ENCODE measurements at places on chromosomes 16 and 17.

- no peak for DNase-seq
These were observed 609.4 kb upstream of the SOX9 start for GRCh38 chr17:71511266-71511995.

DNA sequence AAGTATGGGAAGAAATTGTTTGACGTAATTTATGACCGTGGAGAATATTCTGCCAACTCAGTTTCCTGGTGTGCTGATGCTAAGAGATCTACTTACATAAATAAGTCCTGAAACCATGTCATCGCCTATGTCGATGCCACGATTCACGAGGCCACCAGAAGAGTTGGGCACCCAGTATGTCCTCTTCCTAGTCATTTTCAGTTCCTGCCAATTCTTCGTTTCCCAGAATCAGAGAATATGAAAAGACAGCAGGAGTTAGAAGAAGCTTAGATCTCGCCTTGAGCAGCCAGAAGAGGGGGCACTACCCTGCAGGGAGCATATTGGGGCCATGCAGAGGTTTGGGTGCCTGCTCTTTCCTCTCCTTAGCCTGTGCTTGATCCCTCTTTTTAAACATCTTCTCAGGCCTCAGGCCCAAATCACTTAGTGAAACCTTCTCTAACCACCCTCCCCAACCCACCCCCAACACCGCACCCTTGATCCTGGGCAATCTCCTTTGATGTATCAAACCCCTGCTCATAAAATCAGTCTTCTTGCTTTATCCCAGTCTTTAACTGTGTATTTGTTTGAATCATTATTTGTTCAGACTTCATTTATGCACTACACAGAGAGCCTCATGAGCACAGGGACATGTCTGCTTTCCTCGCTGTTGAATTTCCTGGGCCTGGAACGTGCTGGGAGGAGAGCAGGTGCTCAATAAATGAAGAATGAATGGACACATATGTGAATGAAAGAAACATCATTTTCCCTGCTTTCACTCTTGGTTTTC lies 12.2 kb upstream of the LONP2 start:
- DNase-seq = no peak

DNA sequence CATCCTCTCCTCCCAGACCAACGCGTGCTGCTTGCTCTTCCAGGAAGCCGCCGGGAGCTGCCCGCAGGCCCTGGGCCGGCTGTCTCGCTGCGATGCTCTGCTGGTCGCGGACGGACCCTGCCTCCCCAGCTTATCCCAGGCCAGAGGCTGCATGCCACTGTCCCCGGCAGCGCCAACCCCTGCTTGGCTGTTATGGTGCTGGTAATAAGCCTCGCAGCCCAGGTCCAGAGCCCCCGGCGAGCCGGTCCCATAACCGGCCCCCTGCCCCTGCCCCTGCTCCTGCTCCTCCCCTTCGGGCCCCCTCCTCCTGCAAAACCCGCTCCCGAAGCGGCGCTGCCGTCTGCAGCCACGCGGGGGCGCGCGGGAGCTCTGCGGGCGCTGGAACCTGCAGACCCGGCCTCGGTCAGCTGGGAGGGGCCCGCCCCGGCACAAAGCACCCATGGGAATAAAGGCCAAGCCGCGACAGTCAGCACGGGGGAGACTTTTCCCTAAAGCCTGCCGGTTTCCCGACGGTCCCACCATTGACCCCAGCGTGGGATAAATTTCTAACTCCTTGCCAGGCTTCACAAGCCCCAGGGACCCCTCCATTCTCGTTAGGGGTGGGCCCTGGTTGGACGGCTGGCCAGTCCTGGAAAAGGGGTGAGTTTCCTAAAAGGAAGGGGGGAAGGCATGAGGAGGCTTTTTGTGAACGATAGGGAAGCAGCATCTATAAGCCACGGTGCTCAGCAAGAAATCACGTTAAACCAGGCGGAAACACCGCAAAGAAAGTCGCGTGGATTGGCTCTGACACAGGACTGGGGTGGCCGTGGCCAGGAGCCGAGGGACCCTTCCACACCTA lies 11.2 kb downstream of the ENPP7 start:
- peak; percentile 54 for DNase-seq

DNA sequence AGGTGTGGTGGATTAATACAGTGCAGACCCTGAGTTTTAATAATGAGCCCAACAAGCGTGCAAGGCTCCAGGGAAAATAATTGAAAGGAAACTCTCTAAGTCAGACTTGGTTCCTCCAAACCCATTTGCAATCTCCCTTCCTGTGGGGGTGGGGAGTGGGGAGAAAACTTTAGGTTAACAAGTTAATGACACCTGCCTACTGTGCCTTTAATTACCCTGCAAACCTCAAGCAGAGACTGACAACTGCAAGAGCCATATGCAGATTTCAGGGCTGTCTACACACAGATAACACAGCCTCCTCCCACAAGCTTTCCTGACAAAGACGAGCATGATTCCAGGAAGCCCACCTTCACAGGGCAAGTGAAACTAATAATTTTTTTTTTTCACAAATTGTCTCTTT lies 359.3 kb downstream of the HS3ST4 start:
- DNase-seq = no peak

DNA sequence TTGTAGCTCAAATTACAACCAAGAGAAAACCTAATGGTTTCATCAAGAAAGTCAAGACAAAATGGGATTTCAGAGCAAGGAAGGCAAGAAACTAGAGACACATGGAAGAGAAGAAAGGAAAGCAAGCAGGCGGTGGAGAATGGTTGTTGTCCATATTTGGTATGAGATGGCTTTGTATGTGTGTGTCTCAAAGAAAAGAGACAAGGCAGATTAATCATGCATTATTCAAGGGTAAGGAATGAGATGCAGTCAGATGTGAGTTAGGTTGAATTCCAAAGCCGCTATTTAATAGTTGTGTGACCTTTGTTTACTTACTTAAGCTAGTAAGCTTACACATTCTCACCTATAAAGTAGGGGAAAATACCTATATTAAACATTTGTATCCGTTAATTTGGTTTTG lies 1029.6 kb downstream of the CDH11 start:
- no peak for DNase-seq

DNA sequence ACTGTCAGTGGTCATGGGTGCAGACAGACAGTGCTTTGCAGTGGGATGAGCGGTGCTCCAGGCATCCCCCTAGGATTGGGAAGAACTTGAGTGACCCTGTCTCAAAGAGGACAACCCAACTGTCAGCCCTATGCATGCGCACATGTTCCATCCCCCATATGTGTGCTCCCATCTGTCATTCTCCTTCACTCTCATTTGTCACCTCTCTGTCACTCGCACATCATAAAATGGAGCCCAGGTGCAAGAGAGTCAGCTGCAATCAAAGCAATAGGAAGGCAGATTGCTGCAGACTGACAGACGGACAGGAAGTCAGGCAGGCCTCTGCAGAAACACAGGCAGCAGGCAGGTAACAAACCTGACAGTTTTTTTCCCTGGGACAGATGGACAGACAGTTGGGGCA lies 101.8 kb upstream of the CCL1 start:
- DNase-seq = no peak

GRCh38 chr17:80990921-80991644 lies 558 bp upstream of the CHMP6 start:
- DNase-seq = no peak

DNA sequence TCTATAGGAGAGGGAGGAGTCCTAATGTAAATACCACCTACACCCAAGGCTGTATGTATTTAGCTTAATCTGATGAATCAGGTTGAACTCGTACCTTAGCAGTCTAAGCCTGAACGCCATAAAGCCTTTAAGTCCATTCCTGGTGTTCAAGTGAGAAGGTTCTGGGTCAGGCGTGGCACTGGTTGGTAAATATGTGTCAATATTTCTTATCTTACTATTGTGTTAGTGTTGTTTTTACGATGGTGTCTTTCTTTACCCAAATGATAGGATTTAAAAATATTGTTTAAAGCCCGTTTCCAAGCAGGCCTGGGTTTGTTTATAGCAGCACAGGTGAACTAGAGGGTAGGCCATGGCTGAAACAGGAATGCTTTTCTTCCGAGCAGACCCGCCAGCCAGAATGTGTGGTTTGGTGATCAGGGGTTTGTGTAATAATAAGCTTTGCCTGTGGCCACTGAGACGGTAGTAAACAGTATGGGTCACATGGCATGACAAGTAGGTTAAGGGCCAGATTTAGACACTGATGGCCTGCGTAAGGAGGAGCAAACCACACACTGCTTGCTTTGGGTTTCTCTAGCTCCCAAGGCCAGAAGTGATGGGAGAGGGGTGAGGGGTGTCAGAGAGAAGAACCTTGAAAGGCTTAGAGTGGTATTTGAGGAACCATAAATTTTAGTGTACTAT lies 3.3 kb downstream of the TMEM94 start:
- DNase-seq = no peak

GRCh38 chr16:30901201-30902028 lies 5.0 kb downstream of the CTF1 start:
- DNase-seq = no peak

DNA sequence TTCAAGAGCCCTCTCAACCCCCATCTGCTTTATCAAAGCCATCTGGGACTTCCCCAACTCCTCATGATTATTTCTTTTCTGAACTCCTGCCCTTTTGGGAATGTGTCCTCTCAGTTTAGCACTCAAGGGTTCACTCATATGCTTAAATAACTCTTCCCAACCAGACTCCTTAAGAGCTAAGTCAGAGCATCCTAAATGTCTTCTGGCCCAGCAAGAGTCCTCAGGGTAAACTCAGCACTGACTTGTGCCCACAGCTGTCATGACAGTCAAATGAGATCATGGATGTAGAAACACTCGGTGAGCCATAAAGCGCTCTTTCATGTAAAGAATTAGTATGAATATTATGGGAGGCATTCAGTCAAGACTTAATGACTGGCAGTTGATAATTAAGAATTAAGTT lies 85.9 kb downstream of the TEX14 start:
- DNase-seq = no peak

DNA sequence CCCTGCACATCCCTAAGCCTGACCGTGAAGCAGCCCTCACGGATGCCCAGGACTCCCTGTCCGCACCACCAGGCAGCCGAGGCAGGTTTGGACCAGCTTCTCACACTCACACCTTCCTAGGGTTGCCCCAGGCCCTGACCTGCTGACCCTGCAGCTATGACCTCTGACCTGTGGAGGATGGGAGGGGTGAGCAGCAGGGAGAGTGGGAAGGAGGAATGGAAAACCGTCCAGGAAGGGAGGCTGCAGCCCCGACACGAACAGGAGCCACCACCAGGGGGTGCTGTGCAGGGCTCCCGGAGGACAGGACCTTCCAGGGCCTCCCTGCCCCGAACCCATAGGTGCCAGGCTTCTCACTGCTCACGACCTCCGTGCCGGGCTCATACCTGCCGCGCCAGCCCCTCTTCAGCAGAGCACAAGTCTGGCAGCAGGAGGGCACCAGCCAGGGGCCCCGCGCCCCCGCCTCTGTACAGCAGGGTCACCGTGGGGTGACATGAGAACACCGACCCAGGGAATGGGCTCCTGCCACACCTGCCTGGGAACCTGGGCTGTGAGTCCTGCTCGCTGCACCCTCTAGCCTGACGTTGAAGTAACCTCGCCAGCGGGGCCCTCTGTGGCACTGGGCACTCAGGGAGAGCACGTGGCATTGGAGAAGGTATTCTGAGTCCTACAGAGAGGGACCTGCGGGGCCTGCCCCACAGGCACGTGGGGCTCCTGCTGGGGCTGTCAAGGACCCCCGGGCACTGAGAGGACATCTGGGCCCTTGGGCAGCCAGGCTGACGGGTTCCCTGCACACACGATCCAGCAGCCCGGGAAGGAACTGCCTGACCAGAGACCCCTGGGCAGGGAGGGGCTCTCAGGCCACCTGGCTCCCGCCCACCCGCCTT lies 37.6 kb downstream of the CTU2 start:
- DNase-seq = peak; percentile 54

- no peak for DNase-seq
These were observed 18.3 kb downstream of the TMEM100 start for GRCh38 chr17:55704401-55704800.

GRCh38 chr16:10620120-10620519 lies 39.7 kb upstream of the EMP2 start:
- DNase-seq = no peak

GRCh38 chr17:38430316-38430715 lies 2.1 kb downstream of the ARHGAP23 start:
- no peak for DNase-seq

GRCh38 chr17:6539871-6540270 lies 16.5 kb downstream of the PITPNM3 start:
- DNase-seq = no peak

DNA sequence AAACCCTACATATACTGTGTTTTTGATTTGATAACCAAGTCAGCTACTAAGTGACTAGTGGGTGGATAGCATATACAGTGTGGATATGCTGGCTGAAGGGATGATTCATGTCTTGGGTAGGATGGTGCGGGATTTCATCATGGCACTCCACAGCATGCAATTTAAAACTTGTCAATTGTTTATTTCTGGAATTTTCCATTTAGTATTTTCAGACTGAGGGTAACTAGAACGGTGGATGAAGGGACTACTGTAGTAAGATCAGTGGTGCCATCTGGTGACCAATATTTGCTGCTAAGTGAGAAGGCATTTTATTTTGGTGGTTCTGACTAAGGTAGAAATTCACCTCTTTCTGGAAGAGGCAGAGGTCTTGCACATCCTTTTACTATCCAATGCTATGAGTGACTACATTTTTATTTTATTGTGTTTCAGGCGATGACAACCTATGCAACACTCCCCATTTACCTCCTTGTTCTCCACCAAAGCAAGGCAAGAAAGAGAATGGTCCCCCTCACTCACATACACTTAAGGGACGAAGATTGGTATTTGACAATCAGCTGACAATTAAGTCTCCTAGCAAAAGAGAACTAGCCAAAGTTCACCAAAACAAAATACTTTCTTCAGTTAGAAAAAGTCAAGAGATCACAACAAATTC lies 3.1 kb downstream of the CDC6 start:
- no peak for DNase-seq

DNA sequence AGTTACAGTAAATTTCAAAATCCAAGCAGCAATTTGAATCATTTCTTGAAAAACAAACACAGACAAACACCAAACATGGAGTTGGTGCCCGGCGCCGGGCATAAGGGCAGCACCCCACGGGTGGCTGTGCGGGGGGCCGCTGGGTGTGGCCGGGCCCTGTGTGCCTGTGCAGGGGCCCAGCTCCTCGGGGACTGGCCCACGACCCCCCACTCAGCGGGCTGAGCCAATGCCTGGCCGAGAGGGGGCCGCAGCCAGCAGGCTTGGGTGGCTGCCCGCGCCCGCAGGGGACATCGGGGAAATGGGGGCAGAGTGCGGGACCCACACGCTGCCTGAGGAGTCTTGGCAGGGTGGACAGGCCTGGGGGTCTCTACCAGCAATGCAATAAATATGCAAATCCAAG lies 12.8 kb upstream of the DUS1L start:
- DNase-seq = no peak

DNA sequence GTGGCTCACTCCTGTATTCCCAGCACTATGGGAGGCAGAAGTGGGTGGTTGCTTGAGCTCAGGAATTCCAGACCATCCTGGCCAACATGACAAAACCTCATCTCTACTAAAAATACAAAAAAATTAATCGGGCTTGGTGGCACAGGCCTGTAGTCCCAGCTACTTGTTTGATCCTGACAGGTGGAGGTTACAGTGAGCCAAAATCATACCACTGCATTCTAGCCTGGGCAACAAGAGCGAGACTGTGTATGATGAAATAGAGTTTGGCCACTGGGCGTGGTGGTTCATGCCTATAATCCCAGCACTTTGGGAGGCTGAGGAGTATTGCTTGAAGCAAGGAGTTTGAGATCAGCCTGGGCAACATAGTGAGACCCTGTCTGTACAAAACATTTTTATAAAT lies 173.3 kb downstream of the TANC2 start:
- no peak for DNase-seq

All from stimulated activated CD8-positive, alpha-beta memory T cell treated with anti-CD3 and anti-CD28 coated beads, Interleukin-4, amount 100 ng/mL, for 24 hours (primary cell).